ENCODE measurements at places on chromosomes 3 and 15.
A peak's percentile ranks its signal among the peaks of the same experiment; 100 is the strongest.

GRCh38 chr15:58916962-58917361, 16.5 kb downstream of the SLTM start:
- no peak for DNase-seq

DNA sequence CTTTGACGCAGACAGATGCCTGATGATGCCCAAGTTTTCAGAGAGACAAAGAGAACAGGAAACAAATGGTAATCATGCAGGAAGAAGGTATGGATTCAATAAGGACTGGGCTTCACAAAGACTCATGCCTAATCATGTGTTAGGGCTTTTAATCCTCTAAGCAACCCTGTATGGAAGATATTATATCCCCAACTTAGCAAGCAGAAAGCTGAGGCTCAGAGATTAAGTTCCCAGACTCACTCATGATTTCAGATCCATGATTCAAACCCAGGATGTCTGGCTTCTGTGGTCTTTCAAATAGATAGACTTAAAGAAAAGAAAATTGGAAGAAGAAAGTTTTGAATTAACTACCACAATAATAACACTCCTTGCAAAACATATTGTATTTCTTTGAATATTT, 4.1 kb upstream of the CLASP2 start:
- no peak for DNase-seq

GRCh38 chr3:101725194-101725889, 928 bp downstream of the CEP97 start:
- DNase-seq: peak; percentile 44

DNA sequence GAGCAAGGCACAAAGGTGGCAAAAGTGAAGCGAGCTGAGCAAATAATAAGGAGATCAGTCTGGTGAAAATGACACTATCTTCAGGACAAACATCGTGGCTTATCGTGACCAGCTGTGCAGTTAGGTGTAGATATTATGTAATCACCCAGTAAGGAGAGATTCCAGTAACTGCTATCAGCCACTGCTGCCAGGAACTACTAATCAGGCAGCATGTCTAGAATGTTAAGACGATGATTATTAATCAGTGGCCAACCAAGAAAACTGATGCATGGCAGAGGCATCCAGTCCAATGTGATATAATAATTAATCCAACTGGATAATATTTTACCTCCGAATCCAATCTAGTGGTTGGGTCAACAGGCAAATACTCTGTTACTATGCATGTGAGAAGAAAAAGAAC, 252.7 kb upstream of the ZPLD1 start:
- no peak for DNase-seq

DNA sequence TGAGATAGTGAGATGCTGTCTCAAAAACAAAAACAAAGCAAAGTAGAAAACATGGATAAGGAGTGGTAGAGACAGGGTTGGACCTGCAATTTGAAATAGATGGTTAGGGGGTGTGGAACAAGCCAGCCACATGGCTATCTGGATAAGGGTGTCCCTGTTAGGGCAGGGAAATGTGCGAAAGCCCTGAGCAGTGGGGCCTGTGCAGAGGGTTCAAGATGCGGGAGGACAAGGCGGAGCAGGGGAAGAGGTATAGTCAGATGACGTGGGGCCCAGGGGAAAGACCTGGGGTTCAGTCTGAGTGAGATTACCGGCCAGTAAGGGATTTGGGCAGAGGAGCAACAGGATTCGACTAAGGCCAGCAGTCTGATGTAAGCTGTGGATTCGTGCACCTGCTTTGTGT, 18.4 kb upstream of the NR2E3 start:
- DNase-seq: no peak

DNA sequence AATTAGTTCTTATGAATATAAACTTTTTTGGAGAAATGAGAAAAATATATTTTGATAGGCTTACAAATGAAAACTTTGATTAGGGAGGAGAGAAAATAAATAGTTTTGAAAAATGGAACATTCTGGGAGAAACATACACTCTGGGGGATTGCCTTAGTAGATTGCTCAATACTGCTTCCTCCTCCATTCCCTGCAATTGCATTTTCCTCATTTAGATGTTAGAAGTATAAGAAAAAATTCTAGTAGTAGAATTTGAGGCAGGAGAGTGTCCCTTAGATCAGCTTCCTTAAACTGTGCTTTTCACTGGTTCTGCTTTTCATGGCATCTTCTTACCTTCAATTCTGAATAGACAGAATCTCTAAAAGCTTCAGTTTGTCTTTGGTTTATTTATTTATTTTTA, 46.2 kb upstream of the CTDSPL2 start:
- no peak for DNase-seq

DNA sequence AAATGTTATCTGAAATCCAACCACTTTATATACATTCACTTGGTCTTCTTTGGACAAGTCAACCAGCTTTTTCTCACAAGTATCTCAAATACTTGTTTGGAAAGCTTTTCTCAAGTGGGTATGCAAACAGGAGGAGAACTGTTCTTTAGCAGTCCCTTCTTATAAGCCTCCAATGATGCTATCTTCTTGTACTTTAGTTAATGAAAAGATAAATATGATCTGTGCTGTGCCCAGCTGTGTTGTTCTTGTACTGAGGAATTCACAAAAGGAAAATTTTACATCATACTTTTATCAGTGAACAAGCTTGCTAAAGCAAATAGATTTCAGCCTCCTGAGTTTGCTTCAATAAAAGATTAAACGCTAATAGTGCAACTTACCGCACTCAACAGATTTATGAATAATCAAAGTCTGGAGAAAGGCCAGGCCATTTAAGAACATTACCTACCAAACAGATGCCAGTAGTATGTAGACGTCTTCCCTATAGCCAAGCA, 395.2 kb downstream of the MECOM start:
- DNase-seq: no peak

GRCh38 chr3:30227571-30228301, 378.7 kb upstream of the TGFBR2 start:
- DNase-seq: no peak

GRCh38 chr3:149366941-149367840, 10.3 kb downstream of the TM4SF1 start:
- peak; percentile 19 for DNase-seq

GRCh38 chr3:35746492-35746891, 107.2 kb downstream of the ARPP21 start:
- no peak for DNase-seq

GRCh38 chr15:65431731-65432130, 9.0 kb upstream of the IGDCC4 start:
- no peak for DNase-seq

DNA sequence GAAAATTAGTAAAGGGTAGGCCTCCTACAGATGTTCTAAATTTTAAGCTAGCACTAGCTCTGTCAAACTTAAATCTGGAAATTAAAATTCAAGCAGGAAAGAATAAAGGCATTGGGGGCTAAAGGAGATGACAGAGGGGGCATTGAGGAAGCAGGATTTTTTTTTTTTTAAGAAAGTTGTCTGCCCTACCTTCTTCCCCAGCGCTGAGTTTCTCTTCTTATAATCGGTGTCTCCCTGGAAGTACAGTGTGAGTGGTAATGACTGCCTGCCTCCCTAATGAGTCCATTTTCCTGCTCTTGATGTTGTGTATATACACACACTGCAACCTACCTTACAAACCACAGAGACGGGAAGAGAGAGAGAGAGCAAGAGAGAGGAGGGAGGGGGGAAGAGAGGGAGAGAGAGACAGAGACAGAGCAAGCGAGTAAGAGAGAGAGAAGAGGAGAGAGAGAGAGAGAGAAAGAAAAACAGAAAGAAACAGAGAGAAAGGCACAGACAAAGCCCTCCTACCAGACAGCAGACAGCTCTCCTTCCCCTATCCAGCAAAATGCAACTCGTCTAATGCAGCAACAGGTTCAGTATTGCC, 47.0 kb downstream of the ZBTB20 start:
- no peak for DNase-seq

DNA sequence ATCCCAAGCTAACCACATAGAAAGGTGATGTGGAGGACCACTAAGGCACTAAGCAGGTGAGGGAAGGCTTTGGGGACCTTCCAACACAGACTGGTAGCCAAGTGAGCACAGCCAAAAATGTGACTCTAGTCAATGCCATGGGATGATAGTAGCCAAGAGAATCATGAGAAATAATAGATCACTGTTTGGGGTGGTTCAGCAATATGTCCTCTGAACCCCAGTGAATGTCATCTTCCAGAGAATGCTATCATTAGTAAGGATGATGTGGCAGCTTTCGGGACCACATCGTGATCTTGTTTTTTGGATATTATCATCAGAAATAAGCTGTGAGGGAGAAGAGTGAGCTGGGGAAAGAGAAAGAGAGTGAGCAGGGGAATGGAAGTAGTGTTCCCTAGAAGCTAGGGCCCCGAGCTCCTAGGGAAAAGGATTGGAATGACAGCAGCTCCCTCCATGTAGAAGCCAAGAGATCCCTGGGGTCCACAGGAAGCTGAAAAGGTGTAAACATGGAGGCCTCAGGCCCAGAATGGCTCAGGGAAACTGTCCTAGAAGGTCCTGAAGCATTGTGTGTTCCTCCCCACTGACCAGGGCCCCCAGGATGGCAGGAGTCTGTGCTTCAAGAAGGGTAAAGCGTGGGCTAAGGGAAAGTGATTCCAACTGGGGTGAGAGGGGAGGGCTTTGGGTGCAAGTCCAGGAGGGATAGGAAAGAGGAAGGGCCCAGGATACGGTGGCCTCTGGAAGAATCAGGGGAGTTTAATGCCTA, 56.6 kb upstream of the KLF13 start:
- DNase-seq: no peak

DNA sequence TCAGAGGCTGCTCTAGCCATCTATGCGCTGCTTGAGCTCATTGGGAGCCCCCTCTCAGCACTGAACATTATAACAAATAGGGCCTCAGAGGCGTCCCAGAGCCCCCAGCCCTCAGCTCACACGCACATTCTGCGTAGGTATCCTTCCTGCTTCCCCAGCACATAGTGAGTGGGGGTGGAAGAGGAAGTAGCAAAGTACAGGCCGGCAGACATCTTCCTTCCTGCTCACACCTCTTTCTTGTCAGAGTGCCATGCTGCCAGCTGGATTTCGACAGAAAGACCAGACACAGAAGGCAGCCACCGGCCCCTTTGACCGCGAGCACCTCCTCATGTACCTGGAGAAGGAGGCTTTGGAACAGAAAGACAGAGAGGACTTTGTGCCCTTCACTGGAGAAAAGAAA, 16.6 kb downstream of the TMOD2 start:
- no peak for DNase-seq

DNA sequence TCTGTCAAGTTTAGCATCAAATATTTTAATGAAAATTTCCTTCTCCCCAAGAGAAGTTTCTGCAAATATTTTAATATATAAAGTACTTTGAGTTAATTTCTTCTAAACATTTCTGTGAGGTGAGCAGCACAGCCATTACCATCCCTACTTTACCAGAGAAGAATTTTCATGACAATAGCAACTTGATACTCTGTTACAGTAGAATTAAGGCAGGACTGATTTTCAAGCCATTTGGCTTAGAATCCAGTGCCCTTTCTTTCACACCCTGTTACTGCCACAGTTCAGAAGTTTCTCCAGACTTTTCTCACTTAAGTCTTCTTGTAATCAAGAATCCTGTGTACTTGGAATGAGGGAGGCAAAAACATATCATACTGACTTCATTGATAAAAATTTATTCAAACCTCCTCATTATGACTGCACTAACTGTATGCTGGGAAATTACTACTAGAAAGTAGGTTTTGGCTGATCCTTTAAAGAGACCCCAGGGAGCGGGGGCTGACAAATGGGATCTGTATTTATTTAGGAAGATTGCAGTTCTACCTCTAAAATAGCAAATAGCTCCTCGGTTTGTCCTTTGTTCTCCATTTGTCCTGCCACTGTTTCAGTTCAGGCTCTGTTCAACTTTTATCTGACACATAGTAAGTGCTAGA, 557.0 kb upstream of the SGO1 start:
- no peak for DNase-seq

DNA sequence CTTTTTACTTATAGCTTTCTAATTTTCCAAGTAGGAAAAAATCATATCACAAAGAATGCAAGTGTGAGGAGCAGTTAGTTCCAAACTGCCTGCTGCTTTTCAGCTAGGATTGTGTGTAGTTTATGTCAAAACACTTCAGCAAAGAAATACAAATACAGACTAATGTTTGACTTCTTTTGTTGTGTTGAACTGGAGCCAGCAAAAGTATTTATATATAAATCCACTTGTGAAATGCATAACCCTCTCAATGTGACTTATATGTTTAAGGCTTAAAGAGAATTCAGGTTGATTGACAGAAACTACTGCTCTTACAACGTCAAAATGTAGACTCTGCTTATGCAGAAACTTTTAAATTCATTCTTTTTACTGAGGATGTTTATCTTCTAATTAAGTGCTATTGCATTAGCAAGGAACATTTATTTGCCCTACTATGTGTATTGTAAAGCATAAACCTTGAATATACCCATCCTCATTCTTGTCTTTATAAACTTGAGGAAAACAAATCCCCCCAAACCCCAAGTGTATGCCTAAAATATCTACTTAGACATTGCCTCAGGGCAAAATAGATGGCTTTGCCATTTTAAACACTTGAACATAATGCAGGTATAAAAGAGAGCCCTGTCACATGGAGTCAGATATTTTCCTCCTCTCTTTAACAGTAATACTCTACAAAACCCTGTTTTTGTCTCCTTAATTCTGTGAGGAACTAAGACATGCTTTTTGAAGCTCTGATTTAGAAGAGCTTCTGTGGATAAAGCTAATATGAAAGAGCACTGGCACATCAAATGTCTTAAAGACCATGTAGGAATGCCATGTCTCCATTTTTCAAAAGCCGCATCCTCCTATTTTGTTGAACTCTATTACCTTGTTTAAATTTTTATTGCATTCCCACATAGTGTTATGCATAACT, 302.8 kb upstream of the TBC1D5 start:
- DNase-seq: no peak

- no peak for DNase-seq
Observed at GRCh38 chr3:175108613-175109151, 249.5 kb downstream of the NAALADL2 start.

DNA sequence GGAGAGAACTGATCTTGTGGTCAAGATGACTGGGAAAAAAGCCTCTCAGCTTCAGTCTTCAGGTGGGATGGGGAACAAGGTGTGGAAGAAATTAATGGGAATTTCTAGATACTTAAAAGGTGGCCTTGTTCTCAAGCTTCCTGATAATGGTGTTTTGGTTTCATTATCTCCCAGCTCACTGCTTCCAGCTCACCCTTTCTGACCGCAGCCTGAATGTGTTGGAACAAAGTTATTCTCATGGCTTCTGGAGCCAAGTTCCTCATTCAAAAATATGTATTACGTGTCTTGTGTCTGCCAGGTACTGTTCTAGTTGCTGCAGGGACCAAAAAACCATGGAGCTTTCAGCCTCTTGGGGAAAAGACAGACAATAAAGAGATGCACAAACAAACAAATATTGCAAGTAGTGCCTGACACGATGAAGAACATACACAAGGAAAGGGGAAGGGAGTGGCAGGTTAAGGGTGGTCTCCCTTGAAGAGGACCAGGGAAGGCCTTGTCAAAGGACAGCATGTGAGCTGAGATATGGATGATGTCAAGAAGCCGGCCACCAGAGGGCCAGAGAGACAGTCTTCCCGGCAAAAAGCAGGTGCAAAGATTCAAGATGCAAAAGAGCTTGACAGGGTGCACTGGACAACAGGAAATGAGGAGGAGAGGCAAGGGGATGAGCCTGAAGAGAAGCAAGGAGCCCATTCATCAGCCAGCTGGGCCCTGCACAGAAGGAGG, 35.5 kb downstream of the ARRDC4 start:
- no peak for DNase-seq
